Kidney (tissue), 22 donors: ENCODE measurements at places on chromosomes 7 and 10. TPM values are rescaled to one million over a fixed set of nuclear protein-coding genes. Genes with fewer than 3 reads are reported as not detected.

DNA sequence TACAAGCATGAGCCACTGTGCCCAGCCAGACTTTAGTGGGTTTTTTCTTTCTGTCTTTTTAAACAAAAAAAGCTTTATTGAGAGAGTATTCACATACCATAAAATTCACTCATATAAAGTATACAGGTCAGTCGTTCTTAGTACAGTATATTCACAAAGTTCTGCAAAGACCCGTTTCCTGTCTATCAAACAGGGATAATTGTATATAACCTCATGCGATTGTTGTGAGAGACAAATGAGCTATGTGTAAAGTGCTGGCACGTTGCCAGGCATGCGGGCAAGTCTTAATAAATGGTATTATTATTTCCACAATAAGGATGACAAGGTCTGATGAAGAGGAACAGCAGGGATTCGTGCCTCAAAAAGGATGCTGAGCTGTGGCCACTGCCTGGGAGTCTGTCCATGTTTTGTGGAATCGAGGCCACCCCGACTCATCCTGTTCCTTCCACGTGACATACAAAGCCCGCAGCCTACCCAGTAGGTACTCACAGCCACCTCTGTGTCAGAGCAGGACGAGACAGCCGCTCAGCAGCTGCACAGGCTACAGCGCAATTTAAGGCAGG, 51.6 kb downstream of the SMKR1 start:
- DNase-seq: no peak

GRCh38 chr10:25455980-25456567, 281.3 kb downstream of the GPR158 start:
- DNase-seq: peak; percentile 12

DNA sequence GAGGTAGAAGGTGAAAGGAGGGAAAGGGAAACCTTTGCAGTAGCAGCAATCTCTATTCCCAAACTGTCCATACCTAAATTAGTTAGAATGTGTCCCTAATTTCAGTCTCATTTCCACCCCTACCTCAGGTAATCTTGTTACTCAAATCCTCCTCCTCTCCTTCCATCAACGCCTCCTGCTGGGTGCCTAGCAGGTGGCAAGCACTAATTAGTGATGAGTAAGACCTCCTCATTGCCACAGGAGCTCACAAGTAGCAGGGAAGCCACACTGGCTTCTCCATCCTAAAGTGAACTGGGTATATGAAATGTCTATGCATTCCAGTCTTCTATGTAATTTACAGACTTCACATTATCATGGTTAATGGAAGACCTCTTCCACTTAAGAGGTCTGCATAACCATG, 25.7 kb upstream of the FAM133B start:
- DNase-seq: no peak

DNA sequence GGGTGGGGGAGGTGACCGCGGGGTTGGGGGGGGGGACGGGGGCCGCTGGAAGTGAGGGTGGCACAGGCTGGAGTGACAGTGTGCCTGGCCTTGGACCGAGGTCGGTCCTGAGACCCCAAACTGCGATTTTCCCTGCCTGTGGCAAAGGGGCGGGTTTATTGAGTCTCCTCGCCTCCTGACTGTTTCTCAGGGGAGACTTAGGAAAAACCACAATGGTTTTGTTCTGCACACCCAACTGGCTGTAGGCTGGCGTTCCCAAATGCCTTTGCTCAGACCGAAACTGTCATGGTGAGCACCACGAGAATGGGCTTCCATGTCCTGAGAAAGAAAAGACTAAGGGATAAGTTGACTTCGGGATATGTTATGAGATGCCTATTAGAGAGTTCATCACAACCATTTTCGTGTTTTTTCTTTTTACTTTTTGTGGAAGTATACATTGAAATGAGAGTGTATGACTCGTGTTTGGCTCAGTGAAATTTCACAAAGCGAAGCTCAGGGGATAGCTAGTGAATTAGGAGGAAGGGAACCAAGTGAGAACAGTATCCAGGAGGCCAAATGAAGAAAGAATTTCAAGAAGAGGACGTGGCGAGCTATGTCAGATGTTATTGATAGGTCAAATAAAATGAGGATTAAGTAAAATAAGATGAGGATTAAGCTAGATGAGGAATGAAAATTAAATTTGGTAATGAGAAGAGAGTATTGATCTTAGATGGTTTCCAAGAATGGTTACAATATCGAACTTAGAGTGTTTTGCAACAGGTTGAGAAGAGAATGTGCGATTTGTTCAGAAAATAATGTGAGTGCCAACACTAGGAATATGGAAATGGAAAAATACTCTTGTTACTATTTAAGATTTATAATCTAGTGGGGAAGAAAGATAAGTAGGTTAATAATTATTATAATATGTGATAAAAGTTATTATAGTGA, 918 bp downstream of the NET1 start:
- peak; percentile 39 for DNase-seq

The ZNF789 gene
- 10.6 TPM for polyA plus RNA-seq

The EPO gene
- not detected for polyA plus RNA-seq

The PDZD7 gene
- 1.9 TPM for polyA plus RNA-seq

The VPS41 gene
- polyA plus RNA-seq: 21.8 TPM
